ENCODE measurements at places on chromosomes 12 and 14.

DNA sequence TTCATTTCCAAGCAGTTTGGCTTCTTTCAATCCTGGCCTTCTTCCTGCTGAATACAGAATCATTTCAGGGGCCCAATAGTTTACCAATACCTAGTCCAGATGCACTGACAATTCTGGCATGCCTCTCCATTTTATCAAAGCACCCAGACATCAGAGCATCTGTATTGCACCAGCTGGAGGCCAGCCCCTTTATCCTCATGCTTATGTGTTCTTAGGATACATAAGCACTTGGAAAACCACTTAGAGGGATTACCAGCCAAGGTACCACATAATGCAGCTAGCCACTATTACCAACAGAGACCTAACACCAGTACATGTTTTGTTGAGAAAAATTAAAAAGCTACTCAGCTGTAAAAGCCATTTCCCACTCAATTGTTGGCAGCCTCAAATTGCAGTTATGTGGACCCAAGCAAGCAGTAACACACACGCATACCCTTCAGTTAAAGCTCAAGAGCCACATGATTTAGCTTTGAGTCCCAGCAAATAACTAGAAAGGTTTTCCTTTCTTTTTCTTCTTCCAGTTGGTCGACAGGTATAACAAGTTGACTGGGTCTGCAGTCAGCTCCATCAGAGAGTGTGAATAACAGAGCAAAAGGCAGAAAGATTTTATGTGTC lies 263.8 kb downstream of the DIO2 start:
- DNase-seq: no peak

- DNase-seq: no peak
Measured at GRCh38 chr12:4987076-4988046, 56.3 kb upstream of the KCNA5 start.

GRCh38 chr12:125458552-125459268 lies 393.5 kb downstream of the AACS start:
- no peak for DNase-seq

DNA sequence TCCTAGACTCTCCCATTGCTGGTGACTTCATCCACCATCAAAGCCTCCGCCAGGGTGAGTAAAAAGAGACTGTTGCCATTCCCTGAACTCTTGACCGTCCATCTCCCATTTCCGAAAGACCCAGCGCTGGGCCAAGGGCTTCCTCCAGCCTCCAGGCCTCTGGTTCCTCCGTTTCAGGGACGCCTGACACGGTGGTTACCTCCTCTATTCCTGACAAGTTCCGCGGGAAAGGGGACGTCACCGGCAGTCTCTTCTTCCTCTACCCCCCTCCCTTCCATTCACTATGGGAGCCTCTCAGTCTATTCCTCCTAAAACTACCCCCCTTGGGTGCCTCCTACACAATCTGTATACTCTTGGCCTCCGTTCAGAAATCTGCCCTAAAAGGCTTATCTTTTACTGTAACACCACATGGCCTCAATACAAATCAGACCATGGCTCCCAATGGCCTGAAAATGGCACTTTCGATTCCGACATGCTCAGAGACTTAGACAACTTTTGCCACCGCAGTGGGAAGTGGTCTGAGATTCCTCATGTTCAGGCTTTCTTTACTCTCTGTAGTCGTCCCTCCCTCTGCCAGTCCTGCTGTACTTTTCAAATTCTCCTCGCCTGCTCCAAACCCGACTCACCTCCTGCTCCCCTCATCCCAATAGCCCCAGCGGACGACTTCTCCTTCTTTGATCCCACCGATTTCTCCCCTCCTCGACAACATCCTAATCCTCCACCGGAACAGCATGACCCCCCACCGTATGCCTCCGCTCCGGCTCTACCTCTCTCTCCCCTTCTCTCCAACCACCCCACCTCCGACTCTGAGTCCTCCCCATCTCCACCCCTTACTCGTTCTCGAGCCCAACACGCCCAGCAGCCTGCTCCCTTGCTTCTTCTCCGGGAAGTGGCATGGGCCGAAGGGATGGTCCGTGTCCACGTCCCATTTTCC lies 70.4 kb downstream of the MOK start:
- no peak for DNase-seq

DNA sequence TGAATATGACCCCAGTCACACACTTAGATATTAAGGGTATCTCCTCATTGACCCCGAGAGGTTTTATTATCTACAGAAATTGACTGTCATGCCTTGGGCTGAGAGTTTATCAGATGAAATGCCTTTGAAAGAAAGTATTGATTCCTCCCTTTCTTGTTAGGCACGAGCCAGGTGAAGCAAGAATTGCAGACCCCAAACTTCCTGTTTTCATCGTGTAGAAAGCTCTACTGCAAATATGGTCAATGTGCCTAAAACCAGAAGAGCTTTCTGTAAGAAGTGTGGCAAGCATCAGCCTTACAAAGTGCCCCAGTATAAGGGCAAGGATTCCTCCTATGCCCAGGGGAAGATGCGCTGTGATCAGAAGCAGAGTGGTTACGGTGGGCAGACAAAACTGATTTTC lies 143.9 kb upstream of the FUT8 start:
- no peak for DNase-seq

Data from pulmonary artery endothelial cell (primary cell).